ENCODE measurements at places on chromosomes 16 and 17.

GRCh38 chr16:24993722-24994686 is 21.2 kb downstream of the ARHGAP17 start:
- peak; percentile 93 for DNase-seq

- DNase-seq = peak; percentile 62
These were observed 46.5 kb upstream of the CPNE2 start for GRCh38 chr16:57045694-57046381.

GRCh38 chr17:1762901-1763898 is 1.3 kb downstream of the SERPINF1 start:
- DNase-seq = peak; percentile 86

DNA sequence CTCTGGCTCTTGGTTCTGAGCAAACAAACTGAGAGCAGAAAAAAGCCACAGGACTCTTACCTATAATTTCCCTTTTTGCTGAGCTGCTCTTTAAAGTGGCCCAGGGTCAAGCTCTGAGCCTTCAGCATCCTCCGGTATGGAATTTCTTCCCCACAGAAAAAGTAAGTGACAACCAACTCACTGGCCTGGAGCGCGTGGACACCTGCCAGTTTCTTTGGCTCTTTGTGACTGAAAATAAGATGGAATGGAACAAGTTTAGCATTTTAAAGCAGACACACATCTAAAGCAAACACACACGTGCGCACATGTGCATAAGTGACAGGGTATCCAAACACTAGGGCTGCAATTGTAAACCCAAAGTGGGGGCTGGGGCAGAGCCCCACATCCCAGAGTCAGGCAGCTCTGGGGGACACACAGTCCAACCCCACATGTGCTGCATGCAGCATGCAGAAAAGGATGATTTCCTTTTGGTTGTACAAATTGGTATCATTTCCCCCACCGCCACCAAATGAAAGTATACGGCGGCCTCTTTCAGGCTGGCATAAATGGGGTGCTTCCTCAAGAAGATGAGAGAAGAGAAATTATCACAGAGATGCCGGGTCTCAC is 27.5 kb downstream of the AXIN2 start:
- no peak for DNase-seq

DNA sequence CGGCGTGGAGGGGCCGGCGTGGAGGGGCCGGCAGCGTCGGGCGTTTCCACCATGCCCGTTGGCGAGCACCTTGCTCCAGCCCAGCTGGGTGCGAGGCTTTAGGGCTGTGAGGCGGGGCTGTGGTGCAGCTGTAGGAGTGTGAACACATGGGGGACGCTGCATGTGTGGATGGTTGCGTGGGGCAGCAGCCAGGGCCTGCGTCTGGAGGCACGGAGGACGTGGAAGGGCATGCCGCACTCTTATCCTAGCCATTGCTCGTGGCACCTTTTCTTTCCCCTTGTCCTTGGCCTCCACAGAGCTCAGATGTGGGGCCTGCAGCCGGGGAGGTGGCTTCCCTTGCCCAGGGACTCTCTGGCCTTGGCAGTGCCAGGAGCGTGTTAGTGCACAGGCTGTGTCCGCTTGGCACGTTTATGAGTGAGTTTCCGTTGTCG is 47.8 kb downstream of the PDPK1 start:
- no peak for DNase-seq

DNA sequence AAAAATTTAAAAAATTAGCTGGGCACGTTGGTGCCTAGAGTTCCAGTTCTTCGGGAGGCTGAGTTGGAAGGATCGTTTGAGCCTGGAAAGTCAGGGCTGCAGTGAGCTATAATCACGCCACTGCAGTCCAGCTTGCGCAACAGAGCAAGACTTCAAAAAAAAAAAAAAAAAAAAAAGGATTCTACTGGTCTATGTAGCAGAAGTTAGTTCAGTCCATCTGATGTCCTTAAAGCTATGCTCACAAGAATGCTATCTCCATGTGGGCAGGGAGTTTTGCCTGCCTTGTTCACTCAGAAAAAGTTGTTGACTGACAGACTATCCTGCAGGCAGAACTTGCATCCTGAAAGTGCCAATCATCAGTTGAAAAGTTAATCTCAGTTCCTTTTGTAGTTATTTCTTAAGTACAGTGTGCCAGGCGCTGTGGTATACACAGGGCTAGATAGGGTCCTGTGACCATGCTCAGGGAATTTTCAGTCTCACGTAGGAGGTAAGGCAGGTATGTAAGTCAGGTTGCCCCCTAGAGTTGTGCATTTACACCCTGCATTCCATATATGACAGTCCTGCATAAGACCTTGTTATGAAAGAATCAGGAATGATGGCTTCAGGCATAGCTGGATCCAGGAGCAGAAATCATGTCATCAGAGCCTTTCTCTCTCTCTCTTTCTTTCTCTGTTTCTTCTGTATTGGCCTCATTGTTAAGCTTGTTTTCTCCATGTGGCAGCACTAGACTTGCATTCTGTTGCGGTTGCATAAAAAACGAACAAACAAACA is 7.6 kb downstream of the SYT17 start:
- DNase-seq = no peak

DNA sequence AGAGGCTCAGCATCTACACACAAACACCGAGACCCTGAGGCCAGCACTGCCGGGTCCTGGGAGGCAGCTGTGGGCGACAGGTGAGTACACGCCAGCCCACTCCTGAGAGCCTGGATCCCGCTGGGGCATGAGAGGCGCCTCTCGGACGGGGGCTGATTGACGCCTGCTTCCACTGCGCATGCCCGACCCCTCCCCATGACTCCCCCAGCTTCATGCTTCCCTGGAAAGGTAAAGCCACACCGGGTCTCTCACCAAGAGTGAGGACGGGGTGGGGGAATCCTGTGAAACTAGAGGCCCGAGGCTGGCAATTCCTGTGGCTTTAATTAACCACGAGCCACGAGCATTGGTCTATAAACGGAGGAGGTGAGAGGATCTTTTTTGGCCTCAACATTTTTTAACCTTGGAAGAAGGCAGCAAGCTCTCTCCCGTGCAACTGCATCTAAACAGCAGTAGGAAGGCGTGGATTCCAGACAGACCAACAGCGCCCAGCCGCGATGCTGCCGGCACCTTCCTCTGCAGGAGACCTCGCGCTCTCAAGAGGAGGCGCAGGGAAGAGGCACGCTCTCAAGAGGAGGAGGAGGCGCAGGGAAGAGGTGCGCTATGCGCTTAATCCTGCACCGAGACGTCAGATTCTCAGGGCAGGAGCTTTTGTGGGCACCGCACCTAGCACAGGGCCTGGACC is 71.8 kb upstream of the METRNL start:
- DNase-seq = no peak

GRCh38 chr17:50598487-50598886 is 36.2 kb upstream of the ABCC3 start:
- no peak for DNase-seq
